ENCODE measurements at places on chromosomes 5 and 9.

GRCh38 chr5:137332296-137332695 lies 166.8 kb downstream of the SPOCK1 start:
- no peak for DNase-seq

GRCh38 chr5:132500931-132501628 lies 10.5 kb upstream of the IRF1 start:
- DNase-seq, result peak; percentile 62

GRCh38 chr9:81682797-81683196 lies 6.5 kb downstream of the TLE1 start:
- DNase-seq, result no peak

DNA sequence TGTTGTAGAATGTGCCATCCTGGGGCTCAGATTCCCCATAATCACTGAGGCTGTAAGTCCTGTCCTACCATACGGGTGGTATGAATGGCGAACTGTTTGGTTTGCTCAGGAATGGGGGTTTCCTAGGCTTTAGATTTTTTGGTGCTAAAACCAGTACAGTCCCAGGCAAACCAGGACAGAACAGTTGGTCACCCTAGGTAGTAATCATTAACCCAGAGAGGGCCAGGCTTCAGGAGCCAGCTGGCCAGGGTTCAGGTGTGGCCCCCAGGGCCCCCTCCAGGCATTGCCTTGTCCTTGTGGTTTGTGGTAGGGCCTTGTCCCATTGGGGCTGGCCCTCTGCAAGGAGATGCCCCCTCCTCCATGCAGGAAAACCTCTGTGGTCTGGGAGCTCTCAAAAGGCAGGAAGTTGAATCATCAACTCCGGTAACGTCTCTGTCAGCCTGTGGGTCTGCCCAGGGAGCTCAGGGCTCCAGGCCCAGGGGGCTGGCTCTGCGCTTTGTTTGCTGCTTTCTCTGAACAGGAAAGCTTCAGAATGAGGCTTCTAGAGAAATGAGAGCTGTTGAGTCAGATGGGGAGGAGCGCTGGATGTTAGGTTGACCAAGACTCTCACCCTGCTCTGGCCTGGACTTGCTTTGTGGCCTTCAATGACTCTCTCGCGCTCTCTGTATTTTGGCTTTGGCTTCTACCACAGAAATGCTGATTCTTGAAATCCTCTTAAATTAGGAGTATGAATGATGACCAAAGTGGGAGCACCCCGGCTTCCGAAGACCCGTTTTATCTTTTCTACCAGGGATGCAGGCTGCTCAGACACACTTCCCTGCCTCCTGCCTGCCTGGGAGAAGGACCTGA lies 22.2 kb upstream of the JADE2 start:
- no peak for DNase-seq

DNA sequence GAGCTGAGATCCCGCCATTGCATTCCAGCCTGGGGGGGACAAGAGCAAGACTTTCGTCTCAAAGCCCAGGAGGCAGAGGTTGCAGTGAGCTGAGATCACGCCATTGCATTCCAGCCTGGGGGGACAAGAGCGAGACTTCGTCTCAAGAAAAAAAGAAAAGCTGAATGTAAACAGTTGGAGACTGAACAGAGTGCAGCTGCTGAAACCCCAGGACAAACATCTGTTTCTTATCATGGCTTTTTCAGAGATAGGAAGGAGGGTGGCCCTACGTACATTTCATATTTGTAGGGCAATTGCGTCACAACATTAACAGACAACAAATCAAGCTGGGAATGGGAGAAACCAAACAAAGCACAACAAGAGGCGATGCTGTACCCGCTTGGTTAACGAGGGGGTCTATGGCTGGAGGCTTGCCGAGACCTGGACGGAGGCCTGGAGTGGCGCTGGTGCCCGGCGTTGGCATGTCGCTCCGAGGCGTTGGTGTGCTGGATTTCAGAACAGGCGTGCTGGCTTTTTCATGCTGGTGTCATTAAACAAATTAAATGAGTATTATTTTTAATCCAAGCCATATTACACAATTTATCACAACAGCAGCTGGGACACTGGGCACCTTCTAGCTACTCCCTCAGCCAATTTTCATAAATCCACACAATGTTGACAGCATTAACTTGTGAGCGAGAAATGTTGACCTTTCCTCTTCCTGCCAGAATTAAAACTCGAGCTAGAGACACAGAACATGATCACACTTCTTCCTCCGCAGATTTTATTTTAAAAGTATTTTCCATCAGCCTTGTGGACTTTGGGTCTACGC lies 76.1 kb downstream of the TLE1 start:
- DNase-seq, result no peak

DNA sequence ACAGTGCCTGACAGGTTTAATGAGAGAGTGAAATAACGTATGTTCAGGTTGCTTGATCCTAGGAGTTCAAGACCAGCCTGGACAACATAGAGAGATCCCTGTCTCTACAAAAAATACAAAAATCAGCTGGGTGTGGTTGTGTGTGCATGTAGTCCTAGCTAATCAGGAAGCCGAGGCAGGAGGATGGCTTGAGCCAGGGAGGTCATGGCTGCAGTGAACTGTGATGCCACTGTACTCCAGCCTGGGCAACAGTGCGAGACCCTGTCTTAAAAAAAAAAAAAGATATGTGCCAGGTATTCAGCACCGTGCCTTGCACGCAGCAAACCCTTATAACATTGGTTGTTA lies 38.8 kb upstream of the SPRY4 start:
- no peak for DNase-seq

- DNase-seq, result no peak
These were observed 342.8 kb downstream of the TMEM167A start for GRCh38 chr5:82734347-82734746.

DNA sequence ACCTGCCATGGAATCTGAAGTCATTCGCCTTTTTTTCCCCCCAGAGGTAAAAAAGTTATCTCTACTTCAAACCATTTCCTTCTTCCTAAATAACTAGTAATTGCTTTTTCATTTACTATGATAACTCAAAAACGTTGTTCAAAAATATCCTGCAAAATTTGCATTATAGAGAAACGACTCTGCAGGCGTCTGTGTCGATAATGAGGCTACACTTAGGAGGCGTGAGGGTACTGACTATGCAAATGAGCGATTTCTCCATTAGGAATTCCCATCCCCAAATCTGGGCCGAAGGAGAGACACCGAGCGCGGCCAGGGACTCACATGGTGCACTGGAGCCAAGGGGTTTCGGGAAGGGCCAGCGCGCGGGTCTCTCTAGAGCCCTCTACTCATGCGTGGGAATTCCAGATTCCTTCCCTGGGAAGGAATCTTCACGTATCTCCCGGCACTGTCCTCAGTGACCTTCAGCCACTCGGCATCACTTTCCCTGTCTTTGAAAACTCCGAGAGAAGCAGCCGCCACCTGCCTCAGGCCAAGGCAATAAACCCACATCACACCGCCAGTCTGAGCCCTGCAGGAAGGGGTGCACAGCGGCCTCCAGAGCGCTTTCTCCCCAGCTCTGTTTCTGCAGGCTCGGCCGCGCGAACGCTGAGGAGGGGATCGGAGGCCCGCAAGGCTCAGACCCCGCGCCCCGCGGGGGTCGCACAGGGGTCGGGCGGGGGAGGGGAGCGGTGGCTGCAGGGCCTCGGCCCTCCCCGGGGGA lies 718 bp upstream of the DENND4C start:
- DNase-seq, result peak; percentile 63

DNA sequence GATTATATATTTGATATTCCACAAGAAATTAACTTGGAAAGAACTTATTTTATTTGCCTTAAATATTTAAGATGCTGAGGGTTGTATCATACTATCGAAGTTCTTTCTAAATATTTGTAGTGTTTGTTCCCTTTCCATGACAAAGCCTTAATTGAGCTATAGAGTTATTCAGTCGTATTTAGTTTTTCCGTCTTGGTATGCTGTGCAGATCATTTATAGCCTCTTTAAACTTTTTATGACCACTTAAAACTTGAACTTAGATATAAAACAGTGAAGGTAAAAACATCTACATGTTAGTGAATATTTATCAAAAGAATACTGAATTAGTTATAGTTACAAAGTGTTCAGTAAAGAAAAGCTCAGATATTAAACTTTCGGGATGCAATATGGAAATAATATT lies 74.4 kb downstream of the PARP8 start:
- no peak for DNase-seq

DNA sequence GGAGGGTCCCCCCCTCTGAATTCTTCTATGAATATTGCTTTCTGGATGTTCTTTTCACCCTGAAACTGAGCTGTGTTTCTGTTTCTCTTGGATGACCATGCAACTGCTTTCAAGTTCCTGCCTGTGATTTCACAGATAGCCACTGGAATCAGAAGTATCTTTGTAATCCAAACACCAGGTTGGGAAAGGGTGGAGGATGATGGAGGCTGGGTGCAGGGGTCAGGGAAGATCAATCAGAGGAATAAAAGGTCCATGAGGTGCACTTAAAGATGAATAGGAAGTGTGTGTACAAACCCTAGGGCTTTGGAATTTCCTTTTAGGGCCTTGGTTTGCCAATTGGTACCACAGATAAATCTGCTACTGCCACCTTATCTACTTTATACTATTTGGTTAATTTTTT lies 68.2 kb upstream of the AGXT2 start:
- no peak for DNase-seq

DNA sequence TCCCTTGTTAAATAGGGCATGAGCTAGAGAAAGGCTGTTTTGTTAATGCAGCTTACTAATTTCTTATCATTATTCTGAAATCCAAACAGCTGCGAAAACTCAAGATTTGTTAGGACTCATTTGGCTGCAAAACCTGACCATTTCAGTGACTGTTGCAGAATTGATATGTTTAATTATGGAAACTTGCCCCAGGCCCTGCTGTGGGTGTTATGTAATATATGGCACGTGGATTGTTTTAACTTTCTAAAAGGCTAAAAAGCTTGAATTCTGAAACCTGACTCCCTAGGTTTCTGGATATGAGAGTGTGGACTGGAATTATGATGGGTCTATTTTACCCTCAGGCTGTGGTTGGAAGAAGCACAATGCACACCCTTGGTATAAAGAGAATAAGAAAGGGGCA lies 4.4 kb downstream of the IL9 start:
- peak; percentile 62 for DNase-seq

DNA sequence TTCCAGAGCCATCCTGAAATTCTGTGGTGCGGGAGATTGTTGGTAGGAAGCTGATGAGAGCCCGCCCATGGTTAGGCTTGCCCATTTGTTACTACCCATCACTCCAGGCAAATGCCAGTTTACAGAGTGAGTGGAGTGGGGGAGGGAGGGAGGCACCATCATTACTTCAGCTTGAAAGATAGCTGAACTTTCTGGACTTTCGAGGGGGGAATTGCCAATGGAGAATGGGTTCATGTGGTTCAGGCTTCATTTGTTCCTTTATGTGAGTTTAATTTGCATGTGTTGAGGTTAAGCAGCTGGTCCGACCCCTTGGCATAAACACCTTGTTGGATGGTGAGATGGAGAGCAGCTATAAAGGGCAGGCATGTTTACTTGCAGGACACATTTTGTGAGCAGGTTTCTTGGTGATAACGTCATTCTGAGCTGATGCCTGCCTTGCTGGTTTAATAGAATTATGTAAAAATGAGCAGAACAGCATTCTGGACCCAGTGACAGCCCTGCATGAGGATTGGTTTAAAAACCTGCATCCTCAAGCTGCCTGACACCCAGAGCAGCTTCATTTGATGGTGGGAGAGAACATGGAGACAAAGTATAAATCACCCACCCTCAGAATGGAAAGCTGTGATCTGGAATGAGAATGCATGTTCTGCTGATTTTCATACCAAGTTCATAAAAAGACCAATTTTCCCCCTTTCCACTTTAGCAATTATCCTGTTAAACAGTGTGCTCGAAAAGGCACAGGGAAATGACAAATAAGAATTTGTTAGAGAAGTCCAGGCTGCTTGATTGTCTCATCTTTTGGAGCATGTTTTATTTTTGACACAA lies 106.3 kb downstream of the TRIO start:
- no peak for DNase-seq

- DNase-seq, result peak; percentile 90
These were observed at the start of gene CDH6 for GRCh38 chr5:31193591-31194467. Gene CDH6 (plus strand): TSS chr5:31193686. CDS start chr5:31267474, 73,788 bp downstream.

DNA sequence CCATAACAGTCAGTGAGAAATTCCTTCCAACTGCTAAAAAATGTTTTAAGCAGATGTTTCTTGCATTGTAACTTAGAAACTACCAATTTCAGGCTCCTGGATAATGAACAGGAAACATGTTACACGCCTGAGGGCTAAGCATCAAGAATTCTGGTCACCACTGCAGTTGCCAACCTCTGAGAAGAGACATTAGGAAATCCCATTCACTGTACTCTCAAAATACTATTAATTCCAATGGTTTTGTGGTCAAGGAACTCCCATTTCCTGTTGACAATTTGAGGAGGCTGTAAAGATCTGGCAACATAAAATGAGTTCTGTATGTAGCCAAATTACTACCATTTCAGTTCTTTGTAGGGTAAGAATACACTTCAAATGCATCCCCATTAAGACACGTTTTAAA lies 456.0 kb upstream of the MEF2C start:
- DNase-seq, result no peak

DNA sequence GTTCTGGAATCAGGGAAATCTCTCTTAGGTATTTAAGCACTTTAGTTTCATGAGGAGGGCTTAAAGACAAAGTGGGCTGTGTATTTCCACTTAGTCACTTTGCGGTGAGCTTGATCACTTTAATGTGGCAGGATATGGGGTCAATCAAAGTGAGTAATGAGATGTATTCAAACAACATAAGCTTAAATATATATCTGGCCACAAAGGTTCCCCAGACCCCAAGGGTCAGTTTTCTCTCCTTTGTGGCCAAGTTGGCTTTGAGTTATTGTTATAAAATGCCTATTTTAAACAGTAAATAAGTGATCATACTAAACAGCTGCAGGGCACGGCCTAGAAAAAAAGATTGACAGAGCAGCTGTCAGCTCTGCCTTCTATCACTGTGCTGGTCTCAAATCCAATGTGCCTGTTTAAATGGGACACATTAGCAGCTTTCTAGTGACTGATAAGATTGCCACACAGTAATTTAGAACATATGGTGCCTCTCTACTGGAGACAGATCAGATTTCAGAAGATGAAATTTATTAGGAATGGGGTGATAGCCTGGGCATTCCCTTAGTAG lies 363.9 kb downstream of the AGTPBP1 start:
- no peak for DNase-seq

All from NCI-H146 (cell line).